ENCODE measurements at places on chromosomes 11 and 22. TPM values are rescaled to one million over a fixed set of nuclear protein-coding genes. Genes with fewer than 3 reads are reported as not detected.

Gene RFPL3
- total RNA-seq: not detected

Gene C11orf42
- not detected for total RNA-seq

DNA sequence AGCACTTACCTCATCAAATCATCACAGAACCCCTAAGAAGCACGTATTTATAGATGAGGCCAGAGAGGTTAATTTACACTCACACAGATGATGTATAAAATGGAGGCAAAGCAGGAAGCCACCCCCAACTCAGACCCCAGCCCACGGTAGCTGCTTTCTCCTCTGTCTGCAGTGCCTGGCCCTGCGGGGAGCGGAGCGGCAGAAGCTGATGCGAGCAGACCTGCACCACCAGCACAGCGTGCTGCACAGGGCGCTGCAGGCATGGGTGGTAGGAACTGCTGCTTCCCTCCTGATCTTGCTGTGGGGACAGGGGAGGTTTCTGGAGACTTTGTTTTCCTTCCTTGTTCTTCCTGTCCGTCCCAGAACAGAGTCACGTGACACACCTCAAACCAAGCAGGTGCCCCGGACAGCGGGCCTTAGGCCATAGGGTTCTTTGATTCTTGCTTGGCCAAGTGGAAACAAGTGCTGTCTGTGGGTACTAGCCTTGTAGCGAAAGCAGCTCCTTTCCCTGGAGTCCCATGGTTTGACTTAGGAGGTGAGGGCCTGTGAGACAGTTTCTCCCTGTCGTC, 57.8 kb downstream of the PISD start:
- H3K4me1 ChIP-seq: no peaks in the 10 kb centered on the region
- no peak for DNase-seq
- H3K4me3 ChIP-seq: no peak overlapping the region
- H3K36me3 ChIP-seq: 0 out of 2 replicates have a peak, but pooled peaks cover 3% of the 10 kb centered on the region
- no peaks in the 10 kb centered on the region for H3K27me3 ChIP-seq
- no peak overlapping the region for H3K27ac ChIP-seq

GRCh38 chr11:13679768-13680167, 11.3 kb downstream of the FAR1 start:
- no peak overlapping the region for H3K27ac ChIP-seq
- DNase-seq: no peak
- H3K4me3 ChIP-seq: no peak overlapping the region
- H3K36me3 ChIP-seq: no peaks in the 10 kb centered on the region
- no peaks in the 10 kb centered on the region for H3K4me1 ChIP-seq
